ENCODE measurements at places on chromosomes 6 and 20.

GRCh38 chr6:38336922-38337321 lies 302.8 kb downstream of the BTBD9 start:
- no peak for DNase-seq

GRCh38 chr6:29813809-29814208 lies 13.8 kb upstream of the HLA-G start:
- no peak for DNase-seq

DNA sequence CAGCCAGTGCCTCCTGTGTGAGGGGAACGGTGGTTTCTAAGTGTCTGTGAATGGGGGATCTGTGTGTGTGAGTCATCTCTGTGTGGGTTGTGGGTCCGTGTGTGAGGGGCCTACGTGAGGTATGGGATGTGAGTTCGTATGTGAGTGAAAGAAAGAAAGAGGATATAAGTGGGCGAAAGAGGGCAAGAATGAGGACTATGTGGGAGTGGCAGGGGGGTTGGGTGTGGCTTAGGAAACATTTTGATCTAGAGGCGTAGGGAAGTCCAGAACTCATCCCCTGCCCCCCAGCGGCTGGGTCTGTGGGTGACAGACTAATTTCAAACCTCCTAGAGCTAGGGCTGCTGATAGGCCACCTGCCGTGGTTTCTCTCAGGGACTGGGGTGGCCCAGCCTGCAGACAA lies 35.5 kb downstream of the DHX35 start:
- no peak for DNase-seq

GRCh38 chr6:123716506-123716905 lies 79.8 kb upstream of the TRDN start:
- DNase-seq = no peak

DNA sequence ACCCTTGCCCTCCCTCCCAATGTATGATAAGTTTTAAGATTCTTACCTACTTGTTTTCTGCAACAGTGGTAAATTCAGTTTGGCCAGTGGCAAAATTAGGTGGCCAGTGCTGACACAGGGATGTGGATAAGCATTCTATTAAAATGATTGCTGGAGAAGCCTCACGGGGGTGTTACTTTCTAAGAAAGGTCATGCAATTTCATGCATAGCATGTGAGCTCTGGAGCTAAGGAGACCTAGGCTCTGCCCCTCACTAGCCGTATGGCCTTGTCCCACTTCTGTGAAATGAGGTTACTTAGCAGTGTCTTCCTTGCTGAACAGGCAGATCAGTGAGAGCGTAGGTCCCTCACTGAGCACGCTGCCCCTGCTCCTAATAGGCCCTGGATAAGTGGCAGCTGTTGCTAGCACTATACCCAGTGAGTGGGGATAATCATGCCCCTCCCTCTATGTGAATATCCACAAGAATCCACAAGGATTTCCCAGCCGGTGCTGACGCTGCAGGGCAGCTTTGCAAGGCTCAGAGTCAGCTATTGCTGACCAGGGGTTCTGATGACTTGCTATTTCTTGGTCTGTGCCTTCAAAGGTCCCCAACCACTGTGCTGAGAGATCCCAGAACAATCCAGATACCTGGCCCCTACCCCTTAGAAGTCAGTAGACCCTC lies 86.5 kb upstream of the MRPS10 start:
- DNase-seq = no peak

DNA sequence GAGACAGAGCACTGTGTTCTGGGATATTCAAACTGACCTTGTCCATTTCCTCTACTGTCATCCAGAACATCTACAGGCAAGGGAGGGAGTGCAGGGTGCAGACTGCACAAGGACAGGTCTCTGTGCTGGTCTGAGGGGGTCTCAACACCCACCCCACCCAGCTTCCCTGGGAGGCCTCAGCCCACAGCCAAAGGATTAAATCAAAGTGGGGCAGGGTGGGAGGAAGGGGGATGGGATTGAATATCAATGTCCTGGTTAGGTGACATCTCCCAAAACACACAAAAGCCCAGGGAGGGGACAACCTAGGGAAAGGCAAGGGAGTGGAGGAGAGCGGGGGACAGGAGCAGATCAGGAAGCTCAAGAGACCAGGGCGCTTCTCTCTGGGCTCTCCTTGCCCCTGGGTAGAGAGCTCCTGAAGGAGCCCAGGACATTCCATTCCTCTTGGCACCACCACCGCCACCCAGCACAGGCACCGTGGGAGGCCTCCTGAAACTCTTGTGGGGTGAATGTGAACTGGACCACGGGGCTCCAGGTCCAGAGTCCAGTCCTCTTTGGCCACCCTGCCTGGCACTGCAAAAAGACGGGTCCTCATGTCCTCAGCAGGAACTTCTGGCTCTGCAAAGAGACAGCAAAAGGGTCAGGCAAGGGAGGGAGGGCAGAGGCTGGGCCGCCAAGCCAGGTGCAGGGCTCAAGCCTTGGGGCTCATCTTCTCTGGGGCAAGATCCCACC lies 73.9 kb downstream of the JPH2 start:
- no peak for DNase-seq

GRCh38 chr6:84763003-84763885 lies 1.2 kb downstream of the TBX18 start:
- no peak for DNase-seq

DNA sequence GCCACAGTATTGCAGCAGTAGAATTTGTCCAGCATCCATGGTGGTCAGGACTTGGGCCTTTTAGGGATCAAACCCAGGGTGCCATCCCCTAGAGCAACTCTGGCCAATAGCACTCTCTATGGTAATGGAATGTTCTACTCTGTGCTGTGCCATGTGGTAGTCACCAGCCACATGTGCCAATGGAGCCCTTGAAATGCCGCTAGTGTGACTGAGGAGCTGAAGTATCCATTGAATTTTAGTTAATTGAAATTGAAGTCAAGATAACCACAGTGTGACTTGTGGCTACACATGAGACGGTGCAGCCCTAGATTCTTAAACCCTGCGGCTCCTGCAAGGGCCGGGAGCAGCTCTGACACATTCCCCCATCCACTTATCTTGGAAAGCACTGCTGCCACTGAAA lies 54.6 kb downstream of the SLC2A10 start:
- no peak for DNase-seq

DNA sequence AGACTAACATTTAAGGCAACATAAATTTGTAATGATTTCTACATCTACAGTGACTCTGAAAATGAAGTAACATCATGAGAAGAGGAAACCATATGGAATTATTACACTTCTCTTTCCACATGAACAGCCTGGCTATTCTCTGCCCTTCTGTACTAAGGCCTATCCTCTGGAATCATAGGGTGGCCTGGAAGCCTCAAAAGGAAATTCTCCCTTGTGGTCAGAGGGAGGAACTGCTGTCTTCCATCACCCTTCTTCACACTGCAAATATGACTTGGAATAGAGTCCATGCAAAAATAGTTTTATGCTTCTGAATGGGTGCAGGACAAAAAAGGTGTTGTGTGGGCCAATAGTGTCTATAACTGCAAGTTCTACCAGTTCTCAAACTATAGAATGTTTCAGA lies 44.6 kb upstream of the SH3BGRL2 start:
- no peak for DNase-seq

DNA sequence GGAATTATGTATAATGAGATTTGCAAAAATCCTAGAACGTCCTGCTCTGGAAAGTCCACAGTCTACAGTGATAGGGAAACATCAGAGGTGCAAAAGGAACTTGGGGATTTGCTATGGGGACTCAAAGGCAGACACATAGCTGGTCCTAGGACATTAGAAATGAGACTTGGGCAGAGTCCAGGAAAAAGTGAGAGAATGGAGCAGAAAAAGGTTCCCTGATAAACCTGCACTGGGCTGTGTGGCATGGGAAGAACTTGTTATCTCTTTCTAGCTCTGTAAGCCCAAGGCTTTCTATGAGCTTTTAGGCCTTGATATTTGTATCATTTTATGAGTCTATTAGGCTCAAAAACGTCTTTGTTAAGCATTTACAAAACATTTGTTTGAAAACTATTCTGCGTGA lies 15.2 kb downstream of the PRND start:
- DNase-seq = no peak

DNA sequence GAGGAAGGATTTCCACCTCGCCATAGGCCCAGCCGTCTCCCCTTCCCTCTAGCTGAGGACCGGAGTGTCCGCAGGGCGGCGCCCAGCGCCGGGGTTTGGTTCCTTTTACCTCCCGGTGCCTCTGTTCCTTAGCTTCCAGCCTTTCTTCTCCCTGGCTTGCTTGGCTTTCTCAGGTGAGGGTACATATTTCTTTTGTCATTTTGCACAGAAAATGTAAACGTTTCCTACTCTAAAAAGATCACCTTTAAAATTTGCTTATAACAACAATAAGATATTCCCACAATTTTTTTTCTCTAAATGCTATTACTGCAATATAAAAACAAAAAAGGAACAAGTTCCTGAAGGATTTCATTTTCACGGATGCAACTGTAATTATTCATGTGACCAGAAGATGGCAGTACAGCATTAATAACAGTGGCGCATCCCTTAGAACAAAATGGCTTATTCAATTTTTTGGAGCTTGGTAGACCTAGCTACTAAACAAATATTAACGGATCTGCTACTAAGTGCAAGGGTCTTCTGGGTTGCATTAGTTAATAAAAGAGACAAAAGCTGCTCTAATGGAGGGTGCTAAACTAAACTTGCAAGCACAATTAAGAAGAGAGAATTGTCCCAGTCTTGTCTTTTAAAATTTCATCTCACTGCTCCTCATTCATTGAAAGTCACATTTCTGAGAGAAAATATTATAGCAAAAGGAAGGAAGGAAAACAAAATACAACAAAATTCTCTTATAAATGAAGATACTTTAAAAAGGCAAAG lies 172.9 kb downstream of the ADGRG6 start:
- DNase-seq = no peak

GRCh38 chr6:25769983-25770382 lies 15.4 kb downstream of the SLC17A4 start:
- DNase-seq = no peak

GRCh38 chr6:29976588-29977424 lies 34.5 kb downstream of the HLA-A start:
- DNase-seq = peak; percentile 14

- DNase-seq = no peak
These were observed 368.9 kb upstream of the SULF2 start for GRCh38 chr20:48154040-48154765.

GRCh38 chr6:30913721-30914075 lies 340 bp upstream of the VARS2 start:
- DNase-seq = no peak

GRCh38 chr20:18657575-18657974 lies 69.7 kb downstream of the DTD1 start:
- DNase-seq = no peak

- DNase-seq = no peak
These were observed 290.0 kb upstream of the PTCHD4 start for GRCh38 chr6:48401016-48401415.

GRCh38 chr20:51010932-51011331 lies 12.0 kb downstream of the KCNG1 start:
- DNase-seq = no peak

- no peak for DNase-seq
These were observed 133.3 kb upstream of the MAN1A1 start for GRCh38 chr6:119482850-119483285.

DNA sequence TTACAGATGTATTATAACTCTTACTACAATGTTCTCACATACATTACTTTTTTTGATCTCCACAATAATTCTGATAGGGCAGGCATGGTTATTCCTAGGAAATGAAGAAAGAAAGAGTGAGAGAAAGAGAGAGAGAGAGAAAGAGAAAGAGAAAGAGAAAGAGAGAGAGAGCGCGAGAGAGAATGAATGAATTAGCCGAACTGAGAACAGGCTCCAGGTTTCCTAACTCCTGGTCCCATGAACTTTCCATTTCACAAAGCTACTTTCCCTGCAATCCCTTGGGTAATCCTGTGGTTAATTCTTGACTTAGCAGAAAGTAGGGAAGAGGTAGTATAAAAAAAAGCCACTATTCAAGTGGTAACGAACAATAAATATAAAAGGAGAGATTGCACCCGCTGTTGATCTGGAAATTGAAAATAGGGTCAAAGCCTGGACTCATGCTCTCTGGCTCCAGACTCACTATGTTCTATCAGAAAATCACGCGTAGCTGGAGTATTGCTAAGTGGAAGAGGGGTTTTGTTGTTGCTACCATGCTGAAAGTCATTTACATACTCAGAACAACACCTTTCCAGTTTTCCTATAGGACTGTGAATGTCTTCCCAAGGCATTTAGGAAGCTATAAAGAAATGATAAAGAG lies 131.2 kb downstream of the CCDC170 start:
- no peak for DNase-seq

DNA sequence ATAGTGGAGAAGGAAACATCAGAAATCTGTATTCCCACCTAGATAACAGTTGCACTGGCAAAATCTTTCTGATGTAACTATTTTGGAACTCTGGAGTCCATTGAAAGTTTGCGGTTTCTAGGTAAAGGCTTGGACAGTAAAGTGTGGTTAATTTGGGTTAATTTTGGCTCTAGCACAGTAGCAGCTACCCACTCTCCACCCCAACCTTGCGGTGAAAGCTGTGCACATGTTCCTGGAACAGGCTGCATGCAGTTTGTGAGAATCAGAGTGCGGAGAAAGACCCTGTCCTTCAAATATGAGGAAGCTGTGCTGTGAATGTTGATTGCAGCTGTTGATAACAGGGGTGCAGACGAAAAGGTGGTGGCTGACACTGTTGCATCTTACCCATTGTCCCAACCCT lies 38.4 kb downstream of the SMOC2 start:
- DNase-seq = no peak

- DNase-seq = no peak
These were observed 14.9 kb upstream of the CST7 start for GRCh38 chr20:24934101-24934661.

DNA sequence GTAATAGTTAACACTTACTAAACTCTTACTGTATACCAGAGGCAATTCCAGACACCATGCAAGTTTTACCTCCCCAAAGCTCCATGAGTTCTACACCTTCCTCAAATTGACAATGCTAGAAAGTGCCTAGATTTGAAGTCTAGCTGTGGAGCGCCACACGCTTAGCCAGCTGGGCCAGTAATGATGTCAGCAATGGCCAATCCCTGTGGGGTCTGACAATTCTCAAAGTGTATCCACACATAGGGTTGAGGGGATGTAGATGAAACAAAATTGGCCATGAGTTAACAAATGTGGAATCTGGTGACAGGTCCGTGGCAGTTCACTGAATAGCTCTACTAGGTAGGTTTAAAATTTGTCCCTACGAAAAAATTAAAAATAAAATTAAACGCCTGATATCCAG lies 1.3 kb downstream of the ZNF343 start:
- no peak for DNase-seq

DNA sequence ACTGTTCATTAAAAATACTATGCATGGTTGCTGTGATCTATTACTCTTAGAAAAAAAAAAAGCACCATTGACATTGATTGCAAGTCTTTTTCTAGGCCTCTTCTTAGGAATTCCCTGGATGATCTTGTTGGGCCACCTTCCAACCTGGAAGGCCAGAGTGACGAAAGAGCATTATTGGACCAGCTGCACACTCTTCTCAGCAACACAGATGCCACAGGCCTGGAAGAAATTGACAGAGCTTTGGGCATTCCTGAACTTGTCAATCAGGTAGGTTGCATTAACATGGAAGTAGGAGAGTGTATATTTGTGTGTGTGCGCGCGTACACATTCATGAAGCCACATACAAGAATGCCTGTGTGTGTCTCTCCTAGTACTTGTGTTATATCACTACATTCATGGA lies 140.4 kb downstream of the NCOA3 start:
- DNase-seq = no peak

GRCh38 chr6:162907876-162908481 lies 180.2 kb downstream of the PACRG start:
- DNase-seq = no peak

GRCh38 chr6:18465410-18466154 lies 78.4 kb downstream of the RNF144B start:
- DNase-seq = peak; percentile 79

GRCh38 chr6:151143806-151144205 lies 96.0 kb upstream of the AKAP12 start:
- DNase-seq = no peak
